ENCODE measurements at places on chromosomes 12 and 14. TPM values are rescaled to one million over a fixed set of nuclear protein-coding genes. Genes with fewer than 3 reads are reported as not detected.

GRCh38 chr14:94780536-94781399 lies 10.9 kb upstream of the GSC start:
- H3K27me3 ChIP-seq = no peaks in the 10 kb centered on the region
- no peak for DNase-seq
- no peak overlapping the region for H3K27ac ChIP-seq
- no peaks in the 10 kb centered on the region for H3K36me3 ChIP-seq
- no peaks in the 10 kb centered on the region for H3K4me1 ChIP-seq

- no peak overlapping the region for H3K4me3 ChIP-seq
- DNase-seq = no peak
- no peaks in the 10 kb centered on the region for H3K4me1 ChIP-seq
- no peaks in the 10 kb centered on the region for H3K27me3 ChIP-seq
Measured at GRCh38 chr14:66008631-66009030, 477.5 kb upstream of the CCDC196 start.

DNA sequence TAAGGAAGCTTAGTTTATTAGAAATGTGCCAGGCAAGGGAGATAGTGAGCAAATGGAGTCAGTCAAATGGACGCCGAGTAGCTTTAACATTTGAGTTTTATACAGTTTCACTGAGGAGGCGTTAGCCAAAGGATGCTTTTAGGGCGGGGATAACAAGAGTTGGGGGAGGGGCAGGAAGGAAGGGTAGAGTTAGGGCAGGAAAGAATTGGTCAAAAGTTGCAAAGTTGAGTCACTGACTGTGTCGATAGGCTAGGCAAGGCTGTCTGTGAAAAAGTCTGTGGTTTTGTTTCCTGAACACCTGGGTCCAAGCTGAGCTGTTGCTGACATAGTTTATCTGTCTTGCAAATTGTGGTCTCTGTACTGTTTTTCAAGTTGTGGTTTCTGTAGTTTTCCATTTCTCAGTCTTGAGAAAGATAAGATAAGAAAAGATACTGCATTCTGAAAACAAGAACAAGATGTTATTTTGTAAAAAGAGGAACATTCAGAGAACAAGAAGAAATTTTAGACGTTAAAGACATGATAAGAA lies 62.6 kb upstream of the RESF1 start:
- H3K36me3 ChIP-seq = no peaks in the 10 kb centered on the region
- DNase-seq = no peak
- no peak overlapping the region for H3K27ac ChIP-seq

- H3K4me1 ChIP-seq = no peaks in the 10 kb centered on the region
- H3K27ac ChIP-seq = no peak overlapping the region
- no peaks in the 10 kb centered on the region for H3K27me3 ChIP-seq
Measured at GRCh38 chr12:132530447-132530846, 40.5 kb downstream of the FBRSL1 start.

GRCh38 chr12:19186722-19187661 lies 57.5 kb downstream of the PLEKHA5 start:
- H3K36me3 ChIP-seq = no peaks in the 10 kb centered on the region
- H3K27me3 ChIP-seq = no peaks in the 10 kb centered on the region
- H3K4me3 ChIP-seq = no peak overlapping the region

DNA sequence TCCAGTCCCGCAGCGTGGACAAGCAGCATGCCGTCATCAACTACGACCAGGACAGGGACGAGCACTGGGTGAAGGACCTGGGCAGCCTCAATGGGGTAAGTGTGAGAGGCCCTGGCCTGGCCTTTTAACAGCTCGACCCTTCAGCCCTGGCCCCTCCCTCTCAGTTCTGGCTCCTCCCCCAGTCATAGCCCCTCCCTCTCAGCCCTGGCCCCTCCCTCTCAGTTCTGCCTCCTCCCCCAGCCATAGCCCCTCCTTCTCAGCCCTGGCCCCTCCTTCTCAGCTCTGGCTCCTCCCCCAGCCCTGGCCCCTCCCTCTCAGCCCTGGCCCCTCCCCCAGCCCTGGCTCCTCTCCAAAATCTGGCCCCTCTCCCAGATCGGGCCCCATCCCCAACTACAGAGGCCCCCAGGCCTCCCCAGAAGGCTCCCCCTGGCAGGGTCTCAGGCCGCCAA lies 11.2 kb downstream of the CEP170B start:
- peak; percentile 91 for DNase-seq
- peaks cover 7% of the 10 kb centered on the region for H3K4me1 ChIP-seq
- H3K27me3 ChIP-seq = no peaks in the 10 kb centered on the region
- peaks cover 10% of the 10 kb centered on the region for H3K36me3 ChIP-seq
- H3K4me3 ChIP-seq = no peak overlapping the region
- no peak overlapping the region for H3K27ac ChIP-seq

DNA sequence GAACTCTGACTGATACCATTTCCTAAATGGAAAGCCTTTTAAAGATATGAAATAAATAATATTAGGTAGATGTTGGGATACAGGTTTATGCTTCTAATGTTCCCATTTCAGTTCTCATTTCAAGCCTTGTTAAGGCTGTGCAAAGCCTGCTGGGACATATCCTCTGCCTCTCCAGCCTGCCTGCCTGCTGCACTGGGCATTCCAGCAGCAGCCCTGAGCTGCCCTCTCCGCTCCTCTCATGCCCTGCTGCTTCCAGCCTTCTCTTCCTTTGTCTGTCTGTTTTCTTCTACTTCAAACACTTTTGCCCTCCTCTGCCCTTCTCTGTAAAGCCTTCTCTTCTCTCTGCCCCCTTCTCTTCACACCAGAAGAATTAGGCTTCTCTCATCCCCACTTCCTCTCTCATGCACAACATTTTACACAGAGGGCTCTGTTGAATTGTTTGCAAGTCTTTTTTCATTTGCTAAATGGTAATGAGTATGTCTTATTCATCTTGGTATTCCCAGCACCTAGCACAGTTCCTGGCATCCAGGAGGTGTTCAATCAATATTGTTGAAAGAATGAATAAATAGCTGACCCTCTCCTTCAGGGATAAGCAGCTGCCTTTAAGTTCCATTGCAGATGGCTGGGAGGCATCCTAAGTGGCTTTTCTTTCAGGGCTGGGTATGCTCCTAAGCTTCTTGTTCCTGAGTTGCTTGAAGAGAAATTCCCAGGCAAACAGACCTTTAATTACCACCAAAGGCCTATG lies 292.3 kb downstream of the TMEM117 start:
- H3K4me3 ChIP-seq = no peak overlapping the region
- no peak for DNase-seq
- no peaks in the 10 kb centered on the region for H3K27me3 ChIP-seq
- no peaks in the 10 kb centered on the region for H3K36me3 ChIP-seq
- H3K4me1 ChIP-seq = no peaks in the 10 kb centered on the region

GRCh38 chr12:56521590-56522371 lies at the start of gene RBMS2:
RBMS2 (plus strand) TSS chr12:56521820; CDS start chr12:56522024, 204 bp downstream.
- H3K36me3 ChIP-seq = no peaks in the 10 kb centered on the region
- no peaks in the 10 kb centered on the region for H3K27me3 ChIP-seq
- H3K4me3 ChIP-seq = peak within 1 kb of the TSS; percentile 90
- H3K4me1 ChIP-seq = peaks cover 41% of the 10 kb centered on the region

GRCh38 chr12:80598004-80598606 lies 109.3 kb upstream of the MYF6 start:
- H3K36me3 ChIP-seq = no peaks in the 10 kb centered on the region
- peaks cover 40% of the 10 kb centered on the region for H3K4me1 ChIP-seq
- H3K27me3 ChIP-seq = no peaks in the 10 kb centered on the region
- peak overlapping the region; percentile 78 for H3K27ac ChIP-seq
- no peak overlapping the region for H3K4me3 ChIP-seq

GRCh38 chr12:51401900-51402299 lies 10.7 kb upstream of the GALNT6 start:
- no peak overlapping the region for H3K4me3 ChIP-seq
- H3K27ac ChIP-seq = no peak overlapping the region
- no peaks in the 10 kb centered on the region for H3K27me3 ChIP-seq
- H3K4me1 ChIP-seq = peaks cover 7% of the 10 kb centered on the region
- H3K36me3 ChIP-seq = no peaks in the 10 kb centered on the region

GRCh38 chr12:3101309-3102024 lies 24.3 kb downstream of the TSPAN9 start:
- no peak overlapping the region for H3K4me3 ChIP-seq
- peaks cover 18% of the 10 kb centered on the region for H3K4me1 ChIP-seq
- H3K27me3 ChIP-seq = no peaks in the 10 kb centered on the region
- H3K36me3 ChIP-seq = no peaks in the 10 kb centered on the region

GRCh38 chr12:122141911-122142725 lies 31.9 kb downstream of the IL31 start:
- H3K4me3 ChIP-seq = no peak overlapping the region
- DNase-seq = peak; percentile 81
- no peaks in the 10 kb centered on the region for H3K4me1 ChIP-seq
- H3K27ac ChIP-seq = no peak overlapping the region
- no peaks in the 10 kb centered on the region for H3K27me3 ChIP-seq

DNA sequence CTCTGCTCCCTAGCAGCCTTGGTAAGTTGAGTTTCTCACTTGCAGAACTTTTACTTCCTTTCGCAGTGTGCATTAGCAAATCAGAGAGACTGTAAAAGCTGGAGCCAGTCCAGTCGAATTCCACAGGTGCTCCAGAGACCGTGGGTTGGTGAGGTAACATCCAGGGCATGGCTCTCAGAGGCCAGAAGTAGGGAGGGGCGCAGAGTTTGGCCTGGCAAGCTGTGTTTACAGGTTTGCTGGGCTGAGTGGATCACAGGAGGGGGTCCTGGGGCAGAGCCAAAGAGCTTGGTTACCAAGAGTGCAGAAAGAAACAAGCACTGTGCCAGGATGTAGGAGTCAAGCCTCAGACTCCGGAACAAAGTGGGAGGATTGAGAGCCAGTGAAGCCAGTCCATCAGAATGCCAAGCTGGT lies 10.2 kb upstream of the BHLHE41 start:
- H3K27me3 ChIP-seq = peaks cover 17% of the 10 kb centered on the region
- no peak overlapping the region for H3K4me3 ChIP-seq
- no peak for DNase-seq
- no peaks in the 10 kb centered on the region for H3K36me3 ChIP-seq
- H3K27ac ChIP-seq = no peak overlapping the region

DNA sequence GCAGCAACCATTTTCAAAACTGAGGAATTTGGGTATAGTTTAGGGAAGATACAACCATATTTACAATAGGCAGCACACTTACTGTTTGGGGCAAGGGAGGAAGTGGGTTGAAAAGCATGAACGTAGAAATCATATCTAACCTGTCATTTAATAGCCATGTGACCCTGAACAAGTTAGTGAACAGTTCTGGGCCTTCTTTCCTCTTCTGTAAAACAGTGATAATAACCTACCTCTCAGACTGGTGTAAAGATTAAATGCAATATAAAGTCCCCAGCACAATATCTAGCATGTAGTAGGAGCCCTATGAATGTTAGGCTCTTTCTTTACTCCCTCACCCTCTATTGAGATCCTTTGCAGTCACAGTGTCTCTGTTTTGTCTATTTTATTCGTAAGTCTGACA lies 33.5 kb downstream of the A2ML1 start:
- DNase-seq = no peak
- no peak overlapping the region for H3K27ac ChIP-seq
- H3K4me3 ChIP-seq = no peak overlapping the region
- H3K36me3 ChIP-seq = no peaks in the 10 kb centered on the region

GRCh38 chr14:106556665-106557289 lies 1030.4 kb downstream of the TMEM121 start:
- H3K4me3 ChIP-seq = no peak overlapping the region
- no peak for DNase-seq
- H3K36me3 ChIP-seq = no peaks in the 10 kb centered on the region
- H3K27me3 ChIP-seq = no peaks in the 10 kb centered on the region
- no peaks in the 10 kb centered on the region for H3K4me1 ChIP-seq

- no peak overlapping the region for H3K27ac ChIP-seq
- no peaks in the 10 kb centered on the region for H3K36me3 ChIP-seq
- DNase-seq = no peak
- peaks cover 9% of the 10 kb centered on the region for H3K4me1 ChIP-seq
Measured at GRCh38 chr14:21557084-21557901, 22.6 kb downstream of the OR10G3 start.

- DNase-seq = no peak
- no peaks in the 10 kb centered on the region for H3K4me1 ChIP-seq
- no peaks in the 10 kb centered on the region for H3K36me3 ChIP-seq
- H3K27ac ChIP-seq = no peak overlapping the region
- no peak overlapping the region for H3K4me3 ChIP-seq
Measured at GRCh38 chr12:40078266-40078665, 27.6 kb downstream of the SLC2A13 start.

- H3K27me3 ChIP-seq = no peaks in the 10 kb centered on the region
- H3K4me3 ChIP-seq = no peak overlapping the region
- H3K27ac ChIP-seq = no peak overlapping the region
- peaks cover 4% of the 10 kb centered on the region for H3K4me1 ChIP-seq
- peaks cover 44% of the 10 kb centered on the region for H3K36me3 ChIP-seq
Measured at GRCh38 chr14:34623506-34623905, 6.4 kb downstream of the SNX6 start.

GLT1D1 gene
- not detected for total RNA-seq

ABCC9 gene
- total RNA-seq = 28.3 TPM

USP44 gene
- total RNA-seq = under 0.01 TPM

TRIM9 gene
- 1.1 TPM for total RNA-seq

AQP2 gene
- total RNA-seq = not detected
